ENCODE measurements at places on chromosomes 11 and 22. TPM values are rescaled to one million over a fixed set of nuclear protein-coding genes. Genes with fewer than 3 reads are reported as not detected.

DNA sequence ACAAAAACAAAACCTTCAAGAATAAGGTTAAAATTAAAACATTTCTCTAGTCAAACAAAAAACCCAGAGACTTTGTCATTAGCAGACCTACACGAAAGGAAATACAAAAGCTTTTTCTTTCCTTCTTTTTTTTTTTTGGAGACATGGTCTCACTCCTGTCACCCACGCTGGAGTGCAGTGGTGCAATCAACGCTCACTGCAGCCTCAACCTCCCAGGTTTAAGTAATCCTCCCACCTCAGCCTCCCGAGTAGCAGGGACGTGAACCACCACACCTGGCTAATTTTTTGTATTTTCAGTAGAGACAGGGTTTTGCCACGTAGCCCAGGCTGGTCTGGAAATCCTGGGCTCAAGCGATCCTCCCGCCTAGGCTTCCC, 30.5 kb downstream of the PLA2G6 start:
- DNase-seq, result no peak

DNA sequence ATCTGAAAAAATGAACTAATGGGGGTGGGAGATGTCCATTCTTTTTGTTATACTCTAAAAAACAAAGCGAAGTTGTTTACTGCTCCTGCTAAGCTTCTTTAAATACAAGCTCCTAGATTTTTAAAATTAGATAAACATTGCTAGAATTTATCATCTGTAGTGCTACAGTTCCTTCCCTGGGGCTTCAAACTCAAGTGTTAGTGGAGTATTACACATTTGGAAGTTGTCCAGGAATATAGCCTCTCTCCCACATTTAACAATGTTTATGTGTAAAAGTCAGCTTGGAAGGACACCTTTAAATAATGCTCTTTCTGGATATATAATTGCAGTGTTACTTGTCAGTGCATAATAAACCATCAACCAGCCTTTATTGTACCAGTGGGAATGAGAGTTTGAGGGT, 155.5 kb downstream of the SPON1 start:
- no peak for DNase-seq

DNA sequence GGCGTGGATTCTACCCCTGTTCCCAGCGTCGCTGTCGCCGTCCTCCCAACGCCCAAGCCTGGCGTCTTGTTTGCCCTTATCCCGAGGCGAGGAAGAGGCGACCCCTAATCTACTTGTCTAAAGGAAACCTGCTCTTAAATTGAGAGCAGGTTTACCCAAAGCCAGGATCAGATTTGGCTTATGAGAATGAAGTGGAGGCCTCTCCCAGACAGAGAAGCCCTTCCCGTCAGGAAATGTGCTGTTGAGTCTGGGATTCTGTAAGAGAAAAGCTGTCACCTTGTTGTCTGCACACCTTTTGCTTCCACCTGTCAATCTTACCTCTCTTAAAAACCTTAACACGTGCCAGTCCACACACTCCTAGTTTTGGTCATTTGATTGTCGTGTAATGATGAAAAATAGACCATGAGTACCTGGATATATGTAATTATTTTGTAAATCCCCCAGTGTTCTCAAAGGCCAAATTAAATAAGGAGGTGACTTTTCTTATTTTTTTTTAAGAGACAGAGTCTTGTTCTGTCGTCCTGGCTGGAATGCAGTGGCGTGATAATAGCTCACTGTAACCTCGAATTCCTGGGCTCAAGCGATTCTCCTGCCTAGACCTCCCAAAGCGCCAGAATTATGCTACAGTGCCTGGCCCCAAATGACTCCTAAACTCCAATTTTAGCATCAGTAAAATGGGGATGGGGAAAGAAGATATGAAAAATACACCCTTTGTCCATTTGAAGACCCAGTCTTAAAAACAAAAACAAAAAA, 627 bp downstream of the GTF2H1 start:
- no peak for DNase-seq

GRCh38 chr11:118837868-118838267, 45.8 kb upstream of the CXCR5 start:
- DNase-seq, result no peak

- DNase-seq, result no peak
Observed at GRCh38 chr22:37173709-37174108, 14.3 kb downstream of the C1QTNF6 start.

GRCh38 chr11:7577291-7578190, 63.7 kb downstream of the PPFIBP2 start:
- peak; percentile 15 for DNase-seq

- peak; percentile 18 for DNase-seq
Observed at GRCh38 chr22:19631899-19632667, 82.2 kb upstream of the SEPTIN5 start.

DNA sequence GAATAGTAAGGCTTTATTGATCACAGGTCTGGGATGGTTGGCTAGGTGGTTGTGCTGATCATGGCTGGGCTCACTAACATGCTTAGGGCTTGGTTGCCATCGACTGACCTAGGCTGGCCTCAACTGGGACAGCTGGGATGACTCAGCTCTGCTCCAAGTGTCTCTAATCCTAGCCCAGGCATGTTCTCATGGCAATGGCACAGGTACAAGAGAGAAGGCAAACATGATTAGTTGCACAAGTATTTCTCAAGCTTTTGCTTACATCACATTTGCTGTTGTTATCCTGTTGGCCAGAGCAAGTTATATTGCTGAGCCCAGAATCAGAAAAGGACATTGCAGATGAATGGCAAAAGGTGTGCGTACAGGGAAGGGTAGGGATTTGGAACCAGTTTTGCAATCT, 68.5 kb upstream of the SLC35C1 start:
- no peak for DNase-seq

GRCh38 chr11:21635394-21636145, 557.3 kb upstream of the ANO5 start:
- no peak for DNase-seq

- no peak for DNase-seq
Observed at GRCh38 chr11:13261591-13262061, 16.0 kb upstream of the BMAL1 start.

Gene B4GALNT4
- total RNA-seq, result 2.7 TPM

Gene SCUBE1
- total RNA-seq, result 0.14 TPM

Gene MOGAT2
- total RNA-seq, result not detected

Gene OR5B21
- 0.35 TPM for total RNA-seq
